ENCODE measurements at places on chromosomes 4 and X. TPM values are rescaled to one million over a fixed set of nuclear protein-coding genes. Genes with fewer than 3 reads are reported as not detected.

The S100G gene
- total RNA-seq: not detected

The GAGE12E gene
- not detected for total RNA-seq

- DNase-seq: no peak
Observed at GRCh38 chr4:185380320-185380719, 15.4 kb downstream of the LRP2BP start.

- no peak for DNase-seq
Observed at GRCh38 chrX:145910017-145910416, 92.4 kb downstream of the SLITRK2 start.

The GABRB1 gene
- total RNA-seq: not detected

DNA sequence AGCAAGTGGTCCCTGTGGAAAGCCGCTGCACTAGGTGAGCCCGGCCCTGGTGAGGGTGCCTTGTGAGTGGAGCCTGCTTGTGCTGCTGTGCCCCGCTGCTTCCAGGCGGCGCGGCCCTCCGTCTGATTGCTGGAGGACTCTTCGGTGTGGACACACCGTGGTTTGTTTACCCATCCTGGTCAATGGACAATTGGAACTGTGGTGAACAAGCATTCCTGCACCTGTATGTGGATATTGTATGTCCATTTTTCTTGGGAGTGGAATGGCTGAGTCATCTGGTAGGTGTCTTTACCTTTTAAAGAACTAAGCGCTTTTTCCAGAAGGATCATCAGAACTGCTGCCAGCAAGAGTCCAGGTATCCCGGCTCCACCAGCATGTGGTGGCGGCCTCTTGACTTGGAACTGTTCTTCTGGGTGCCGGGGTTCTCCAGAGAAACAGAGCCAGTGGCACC is 15.6 kb downstream of the MAEA start:
- no peak for DNase-seq

- no peak for DNase-seq
Observed at GRCh38 chr4:36003051-36003450, 241.3 kb downstream of the ARAP2 start.

The USP27X gene
- 3.6 TPM for total RNA-seq

DNA sequence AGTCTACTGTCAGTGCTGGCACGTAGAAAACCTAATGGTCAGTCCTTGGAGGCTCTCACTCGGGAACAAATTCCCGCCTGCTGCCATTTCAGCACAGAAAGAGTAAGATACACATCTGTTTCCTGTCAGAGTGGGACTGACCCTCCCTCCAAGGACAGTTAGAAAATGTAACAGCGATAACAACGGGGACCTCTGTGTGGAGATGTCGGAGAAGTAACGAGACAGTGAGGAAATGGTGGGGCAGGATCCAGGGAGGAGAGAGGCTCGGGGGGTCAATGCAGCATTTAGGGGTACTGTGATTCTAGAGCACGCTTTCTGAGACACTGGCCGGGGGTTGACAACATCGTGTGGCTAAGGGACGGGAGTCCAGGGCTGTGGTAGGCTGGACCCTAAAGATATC is 36.0 kb upstream of the SORCS2 start:
- no peak for DNase-seq

The GLUD2 gene
- 3.7 TPM for total RNA-seq

DNA sequence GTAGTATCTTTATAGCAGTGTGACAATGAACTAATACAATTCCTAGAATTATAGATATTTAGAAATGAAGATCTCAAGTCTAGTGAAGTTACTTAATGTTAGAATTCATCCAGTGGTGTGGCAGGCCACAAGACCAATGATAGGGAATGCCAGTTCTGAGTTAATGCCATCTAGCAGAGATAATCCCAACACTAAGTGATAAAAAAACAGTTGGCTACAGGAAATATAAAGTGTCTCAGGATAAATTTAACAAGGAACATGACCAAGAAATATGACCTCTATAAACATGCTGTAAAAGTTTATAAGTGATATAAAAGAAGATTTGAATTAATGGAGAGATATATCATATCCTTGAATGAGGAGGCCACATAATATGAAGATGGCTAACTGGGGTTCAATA is 1790.5 kb upstream of the ADGRL3 start:
- DNase-seq: no peak

DNA sequence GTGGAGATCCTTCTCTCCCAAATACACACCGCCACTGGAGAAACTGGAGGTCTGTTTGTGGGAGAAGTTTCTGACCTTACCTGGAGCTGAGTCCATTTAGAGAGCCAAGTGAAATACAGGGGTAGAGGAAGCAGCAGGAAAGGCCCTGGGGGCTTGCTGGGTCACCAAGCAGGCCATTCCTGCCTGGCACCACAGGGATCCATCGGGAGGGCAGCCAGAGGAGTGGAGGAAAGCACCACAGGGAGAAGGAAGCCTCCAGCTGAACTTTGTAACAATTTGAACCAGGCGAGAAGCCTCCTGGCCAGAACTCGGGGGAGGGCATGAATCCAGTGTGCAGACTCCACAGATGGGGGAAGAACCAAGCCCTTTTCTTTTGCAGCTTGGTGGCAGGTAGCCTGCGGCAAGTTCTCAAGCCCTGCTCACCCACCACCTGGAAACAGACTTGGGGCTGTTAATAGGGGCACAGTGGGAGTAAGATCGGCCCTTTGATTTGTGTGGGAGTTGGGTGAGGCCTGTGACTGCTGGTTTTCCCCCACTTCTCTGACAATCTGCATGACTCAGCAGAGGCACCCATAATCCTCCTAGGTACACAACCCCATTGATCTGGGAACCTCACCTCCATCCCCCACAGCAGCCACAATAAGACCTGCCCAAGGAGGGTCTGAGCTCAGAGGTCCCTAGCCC is 94.6 kb downstream of the IRS4 start:
- DNase-seq: no peak

The MGAT4D gene
- not detected for total RNA-seq

DNA sequence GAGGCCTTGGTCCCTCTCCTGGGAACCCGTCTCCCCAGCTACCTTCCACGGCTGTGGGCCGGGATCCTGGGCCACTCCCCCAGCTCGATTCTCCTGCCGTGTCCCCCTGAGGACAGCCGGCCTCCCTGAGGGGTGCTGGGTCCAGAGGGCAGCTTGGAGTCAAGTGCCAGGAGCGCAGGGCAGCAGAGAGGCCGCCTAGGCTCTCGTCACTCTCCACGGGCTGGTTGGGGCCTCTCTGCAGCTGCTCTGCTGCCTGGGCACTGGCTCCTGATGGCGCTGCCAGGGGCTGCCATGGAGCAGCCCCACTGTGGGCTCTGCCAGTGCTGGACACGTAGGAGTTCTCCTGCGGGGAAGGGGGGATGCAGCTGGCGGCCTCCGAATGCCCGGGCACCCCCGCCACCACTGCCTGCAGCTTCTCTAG is 6.7 kb downstream of the IRAK1 start:
- DNase-seq: no peak

DNA sequence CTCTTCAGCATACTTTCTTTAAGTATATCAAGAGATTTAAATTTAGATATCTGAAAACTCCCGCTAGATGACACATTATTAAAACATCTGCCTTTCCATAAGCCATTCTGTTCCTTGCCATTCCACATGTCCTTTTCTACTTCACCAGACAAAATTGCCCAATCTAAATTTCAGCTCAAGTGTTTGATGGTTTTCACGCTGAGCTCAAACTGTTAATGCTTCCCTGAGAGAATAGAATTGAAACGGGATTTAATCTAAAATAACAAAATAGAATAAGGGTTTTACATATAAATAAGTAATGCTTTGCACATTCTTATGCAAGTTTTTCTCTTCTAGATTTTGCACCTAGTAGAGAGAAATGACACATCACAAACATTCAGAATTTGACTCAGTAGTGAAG is 764.5 kb upstream of the TENM3 start:
- no peak for DNase-seq

The FAM90A26 gene
- total RNA-seq: not detected

The VSIG1 gene
- 0.71 TPM for total RNA-seq

- DNase-seq: no peak
Observed at GRCh38 chr4:2746891-2747695, 9.0 kb downstream of the TNIP2 start.

The FGF5 gene
- total RNA-seq: 0.32 TPM

DNA sequence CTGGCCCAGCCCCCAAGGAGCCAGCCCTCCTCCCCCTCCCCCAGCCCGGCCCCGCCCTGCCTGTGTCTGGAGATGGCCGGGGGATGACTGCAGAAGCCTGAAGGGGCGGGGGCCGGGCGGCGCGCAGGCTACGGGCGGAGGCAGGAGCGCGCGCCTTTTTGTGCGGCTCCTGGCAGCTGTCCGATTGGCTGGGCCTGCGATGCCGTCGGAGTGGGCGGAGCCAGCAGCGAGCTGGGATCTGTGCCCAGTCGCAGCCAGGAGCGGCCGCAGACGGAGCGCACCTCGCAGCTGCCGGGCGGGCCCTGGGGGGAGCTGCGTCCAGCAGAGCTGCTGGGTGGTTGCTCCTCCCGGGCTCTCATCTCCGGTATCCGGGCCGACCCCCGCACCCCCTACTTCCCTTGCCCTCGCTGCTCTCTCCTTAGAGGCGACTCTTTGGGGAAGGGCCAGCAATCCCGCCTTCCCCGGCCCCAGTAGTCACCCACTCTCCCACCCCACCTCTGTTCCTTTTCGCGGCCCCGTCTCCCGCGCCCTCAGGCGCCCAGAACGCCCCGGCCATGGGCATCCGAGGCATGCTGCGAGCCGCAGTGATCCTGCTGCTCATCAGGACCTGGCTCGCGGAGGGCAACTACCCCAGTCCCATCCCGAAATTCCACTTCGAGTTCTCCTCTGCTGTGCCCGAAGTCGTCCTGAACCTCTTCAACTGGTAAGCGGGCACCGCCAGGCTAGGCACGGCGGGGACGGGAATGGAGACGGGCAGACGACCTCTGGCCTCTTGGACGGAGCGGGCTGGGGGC is at the start of gene GABRQ:
Gene GABRQ (plus strand): TSS at position 247 of the 794 bp plus-strand sequence. CDS start 308 bp downstream, at position 555.
- DNase-seq: no peak

Measured in pulmonary artery endothelial cell (primary cell).